ENCODE measurements at places on chromosomes 3 and 15. TPM values are rescaled to one million over a fixed set of nuclear protein-coding genes. Genes with fewer than 3 reads are reported as not detected.
A peak's percentile ranks its signal among the peaks of the same experiment; 100 is the strongest.

DNA sequence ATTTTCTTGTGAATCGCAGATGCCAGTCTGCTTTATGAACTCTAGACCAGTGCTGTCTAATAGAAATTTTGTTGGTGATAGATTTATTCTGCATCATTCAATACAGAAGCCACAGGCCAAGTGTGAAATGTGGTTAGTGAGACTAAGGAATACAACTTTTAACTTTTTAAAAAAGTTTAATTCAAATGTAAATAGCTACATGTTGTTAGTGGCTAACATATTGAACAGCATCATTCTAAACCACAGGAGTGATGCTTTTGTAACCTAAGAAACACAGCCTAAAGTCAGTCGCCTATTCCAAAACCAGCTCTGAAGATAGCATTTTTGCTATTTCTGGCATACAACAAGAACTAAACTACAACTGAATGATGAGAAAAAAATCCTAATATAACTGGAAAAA lies 164.8 kb upstream of the CBLB start:
- no peaks in the 10 kb centered on the region for H3K27me3 ChIP-seq
- H3K27ac ChIP-seq, result no peak overlapping the region
- H3K4me3 ChIP-seq, result no peak overlapping the region
- no peaks in the 10 kb centered on the region for H3K36me3 ChIP-seq
- no peak for DNase-seq
- H3K4me1 ChIP-seq, result no peaks in the 10 kb centered on the region

DNA sequence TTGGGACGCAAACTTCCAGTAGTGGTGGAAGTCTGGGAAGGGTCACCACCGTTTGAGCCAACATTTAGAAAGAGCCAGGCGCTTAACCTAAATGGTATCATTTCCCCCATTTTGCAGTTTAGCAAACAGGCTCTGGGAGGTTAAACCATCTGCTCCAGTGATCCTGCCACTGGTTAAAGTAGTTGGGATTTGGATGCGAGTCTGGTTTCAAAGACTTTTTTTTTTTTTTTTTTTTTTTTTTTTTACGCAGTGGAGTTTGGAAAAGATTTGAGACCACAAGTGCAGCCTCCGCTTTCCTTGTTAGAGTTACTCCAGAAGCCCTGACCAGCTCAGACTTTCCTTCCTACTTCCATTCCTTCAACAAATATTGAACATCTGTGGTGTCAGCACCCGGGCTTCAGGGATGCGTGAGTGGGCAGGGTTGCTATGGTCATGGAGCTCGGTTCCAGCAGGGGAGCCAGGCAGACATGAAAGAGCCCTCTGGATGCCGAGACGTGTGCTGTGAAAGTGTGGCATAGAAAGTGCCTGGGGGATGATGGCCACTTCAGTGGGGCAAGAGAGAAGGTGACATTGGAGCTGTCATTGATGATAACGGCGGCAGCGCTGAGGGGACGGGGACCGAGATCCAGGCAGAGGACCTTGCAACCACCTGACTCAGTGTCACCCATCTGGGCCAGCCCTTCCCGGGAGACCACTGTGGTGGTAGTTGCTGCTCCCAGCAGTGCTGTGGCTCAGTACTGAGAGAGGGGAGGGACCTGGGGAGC lies 1.1 kb upstream of the RNU6-1 start:
- peak overlapping the region; percentile 66 for H3K4me3 ChIP-seq
- no peak for DNase-seq
- peak overlapping the region; percentile 92 for H3K27ac ChIP-seq
- H3K36me3 ChIP-seq, result no peaks in the 10 kb centered on the region
- H3K27me3 ChIP-seq, result no peaks in the 10 kb centered on the region

DNA sequence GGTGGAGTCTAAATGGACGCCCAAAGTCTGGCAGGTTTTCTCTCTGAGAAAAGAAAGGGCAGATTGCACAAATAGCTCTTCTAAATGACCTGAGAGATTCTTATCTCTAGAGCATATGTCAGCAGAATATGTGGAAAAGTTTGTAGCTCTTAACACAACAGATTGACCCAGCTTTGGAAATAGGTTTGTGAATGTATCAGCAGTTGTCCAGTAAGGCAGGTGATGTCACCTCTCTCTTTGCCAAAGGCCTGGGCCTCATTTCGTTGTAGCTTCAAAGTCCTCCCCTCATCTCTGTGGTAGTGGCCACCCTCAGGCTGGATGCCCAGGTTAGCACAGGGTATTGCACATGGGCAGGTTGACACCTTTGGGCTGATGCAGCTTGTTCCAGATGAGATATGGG lies 36.0 kb downstream of the PDIA5 start:
- no peaks in the 10 kb centered on the region for H3K4me1 ChIP-seq
- H3K36me3 ChIP-seq, result peaks cover 82% of the 10 kb centered on the region
- no peaks in the 10 kb centered on the region for H3K27me3 ChIP-seq
- no peak overlapping the region for H3K27ac ChIP-seq
- H3K4me3 ChIP-seq, result no peak overlapping the region

DNA sequence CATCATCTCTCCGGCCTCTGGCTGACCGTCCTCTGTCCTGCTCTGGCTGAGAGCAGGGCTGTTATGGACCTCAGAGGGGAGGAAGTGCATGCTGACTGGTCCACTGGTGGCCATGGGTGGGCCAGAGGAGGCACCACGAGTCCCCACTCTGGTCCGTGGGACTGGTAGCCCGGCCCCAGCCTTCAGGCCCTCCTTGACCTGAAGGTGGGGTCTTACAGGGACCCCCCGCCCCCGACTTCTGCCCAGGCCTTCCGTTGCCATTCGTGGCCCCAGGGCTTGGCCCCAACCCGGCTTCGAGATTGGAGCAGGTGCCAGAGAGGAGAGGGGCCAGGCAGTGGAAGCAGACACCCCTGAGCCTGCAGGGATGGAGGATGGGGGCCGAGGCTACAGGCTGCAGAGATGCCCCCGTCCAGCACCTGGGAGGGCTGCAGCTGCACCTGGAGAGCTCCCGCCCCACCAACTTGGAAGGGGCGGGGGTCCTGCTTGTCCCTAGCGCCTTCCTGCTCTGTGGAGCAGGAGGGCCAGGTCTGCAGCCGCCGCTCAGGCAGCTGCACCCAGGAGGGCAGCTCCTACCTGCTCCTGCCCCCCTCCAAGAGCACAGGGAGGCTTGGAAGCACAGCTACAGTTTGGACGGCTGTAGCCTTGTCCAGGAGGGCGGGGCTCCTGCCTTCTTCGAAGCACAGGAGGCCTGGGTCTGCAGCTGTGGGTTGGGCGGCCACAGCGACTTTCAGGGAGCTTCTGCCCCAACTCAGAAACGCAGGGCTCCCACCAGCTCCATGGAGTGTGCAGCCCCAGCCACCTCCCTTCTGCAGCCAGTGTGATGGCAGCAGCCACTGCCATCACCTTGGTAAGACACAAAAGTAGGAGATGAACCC lies 142.5 kb downstream of the KLF13 start:
- H3K4me3 ChIP-seq, result no peak overlapping the region
- H3K4me1 ChIP-seq, result no peaks in the 10 kb centered on the region
- no peak for DNase-seq

GRCh38 chr3:14914779-14915117 lies 32.6 kb upstream of the NR2C2 start:
- H3K27me3 ChIP-seq, result peaks cover 37% of the 10 kb centered on the region
- no peak overlapping the region for H3K4me3 ChIP-seq
- H3K36me3 ChIP-seq, result no peaks in the 10 kb centered on the region
- DNase-seq, result no peak

- H3K36me3 ChIP-seq, result no peaks in the 10 kb centered on the region
- no peaks in the 10 kb centered on the region for H3K4me1 ChIP-seq
- no peak overlapping the region for H3K27ac ChIP-seq
- DNase-seq, result no peak
Observed at GRCh38 chr15:69400850-69401249, 13.3 kb upstream of the KIF23 start.

- DNase-seq, result peak; percentile 60
- H3K36me3 ChIP-seq, result no peaks in the 10 kb centered on the region
- H3K4me3 ChIP-seq, result no peak overlapping the region
- H3K27me3 ChIP-seq, result peaks cover 4% of the 10 kb centered on the region
Observed at GRCh38 chr15:31974855-31975829, 55.2 kb upstream of the CHRNA7 start.

- H3K36me3 ChIP-seq, result no peaks in the 10 kb centered on the region
- H3K4me3 ChIP-seq, result no peak overlapping the region
- DNase-seq, result no peak
- no peaks in the 10 kb centered on the region for H3K4me1 ChIP-seq
Observed at GRCh38 chr3:140842984-140843649, 98.5 kb upstream of the SLC25A36 start.

DNA sequence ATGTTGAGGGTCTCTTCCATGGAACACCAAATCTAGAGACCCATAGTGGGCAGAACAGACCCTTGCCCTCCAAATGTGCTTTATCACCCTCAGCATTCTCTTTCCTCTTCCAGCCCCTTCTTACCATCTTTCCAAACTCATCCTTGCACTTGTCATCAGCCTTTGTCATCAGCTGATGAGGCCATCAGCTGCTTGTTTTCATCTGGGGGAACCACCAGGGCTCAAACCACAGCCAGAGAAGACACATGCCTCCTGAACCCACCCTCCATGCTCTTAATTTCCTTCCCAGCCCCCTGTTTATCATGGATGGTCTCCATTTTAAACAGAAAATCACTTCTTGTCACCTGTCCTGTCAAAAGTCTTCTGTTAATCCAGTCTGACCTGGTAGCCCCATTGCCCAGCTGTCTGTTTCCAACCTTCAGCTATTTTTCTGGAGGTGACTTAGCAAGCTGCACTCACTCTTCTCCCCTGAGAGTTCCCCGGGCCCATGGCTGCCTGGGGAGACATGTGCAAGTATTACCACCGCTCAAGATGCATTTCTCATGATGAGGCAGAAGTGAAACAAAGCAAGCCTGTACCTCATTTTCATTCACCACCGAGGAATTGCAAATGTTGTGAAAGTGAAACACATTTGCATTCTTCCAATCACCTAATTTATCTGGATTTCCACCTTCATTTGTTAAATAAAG lies 14.7 kb upstream of the SYNM start:
- DNase-seq, result no peak

- no peaks in the 10 kb centered on the region for H3K36me3 ChIP-seq
- no peak overlapping the region for H3K4me3 ChIP-seq
- H3K4me1 ChIP-seq, result peaks cover 5% of the 10 kb centered on the region
- H3K27ac ChIP-seq, result no peak overlapping the region
- no peak for DNase-seq
- H3K27me3 ChIP-seq, result no peaks in the 10 kb centered on the region
Observed at GRCh38 chr3:132573797-132574211, 23.3 kb upstream of the ACKR4 start.

DNA sequence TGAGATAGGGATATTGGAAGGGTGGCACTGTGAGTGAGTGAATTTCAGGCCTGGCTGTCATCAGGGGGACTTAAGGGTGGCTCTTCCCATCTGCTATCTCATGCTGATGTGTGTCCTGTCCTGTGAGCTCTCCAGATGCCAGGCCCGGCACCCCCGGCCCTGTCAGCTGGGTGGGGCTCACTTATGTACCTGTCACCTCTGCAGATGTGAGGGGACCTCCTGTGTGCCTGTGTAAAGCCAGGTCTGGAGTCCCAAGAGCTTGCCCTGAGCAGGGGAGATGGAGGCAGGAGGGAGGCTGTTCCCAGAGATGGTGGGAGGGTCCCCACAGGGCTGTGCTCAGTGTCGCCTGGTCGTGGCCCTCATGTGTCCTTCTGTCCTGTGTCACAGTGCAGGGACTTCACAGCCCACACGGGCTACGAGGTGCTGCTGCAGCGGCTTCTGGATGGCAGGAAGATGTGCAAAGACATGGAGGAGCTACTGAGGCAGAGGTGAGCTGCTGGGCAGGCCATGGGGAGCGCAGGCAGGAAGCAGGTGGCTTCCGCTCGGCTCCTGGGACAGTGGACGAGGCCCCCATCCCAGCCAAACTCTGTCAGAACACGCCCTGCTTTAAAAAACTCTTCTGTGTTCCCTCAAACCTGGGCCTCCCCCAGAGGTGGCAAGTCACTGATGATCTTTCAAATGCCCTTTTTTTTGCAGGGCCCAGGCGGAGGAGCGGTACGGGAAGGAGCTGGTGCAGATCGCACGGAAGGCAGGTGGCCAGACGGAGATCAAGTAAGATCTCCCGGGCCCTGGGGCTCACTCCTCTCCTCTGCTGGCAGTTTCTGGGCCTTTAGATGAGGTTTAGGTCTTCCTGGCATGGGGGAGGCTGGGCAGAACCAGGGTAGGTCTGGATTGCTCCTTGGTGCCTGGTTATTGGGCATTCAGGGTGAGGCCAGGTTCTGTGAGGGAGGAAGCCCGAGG lies 23.1 kb downstream of the PSTPIP1 start:
- H3K27ac ChIP-seq, result no peak overlapping the region
- no peak overlapping the region for H3K4me3 ChIP-seq
- no peak for DNase-seq

GRCh38 chr15:55532944-55533343 lies 24.9 kb upstream of the DNAAF4 start:
- H3K4me1 ChIP-seq, result no peaks in the 10 kb centered on the region
- DNase-seq, result no peak
- H3K27me3 ChIP-seq, result no peaks in the 10 kb centered on the region
- no peaks in the 10 kb centered on the region for H3K36me3 ChIP-seq
- H3K27ac ChIP-seq, result no peak overlapping the region

DNA sequence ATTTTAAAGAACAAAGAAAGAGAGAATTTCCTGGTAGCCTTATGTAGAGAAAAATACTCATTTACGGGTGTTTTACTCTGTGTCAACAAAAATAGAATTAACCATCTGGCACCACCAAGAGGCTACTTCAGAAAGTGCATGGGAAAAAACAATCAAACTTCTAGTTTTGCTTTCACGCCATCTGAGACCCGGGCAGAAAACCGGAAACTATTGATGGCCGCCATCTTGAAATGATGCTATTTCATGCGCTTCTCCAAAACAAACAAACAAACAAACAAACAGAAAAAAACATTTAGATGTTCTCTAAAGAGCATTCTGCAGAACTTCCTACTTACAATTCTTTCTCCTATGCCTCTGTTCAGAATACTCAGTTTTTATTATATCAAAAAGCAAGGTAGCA lies 49.4 kb upstream of the SYNPR start:
- H3K36me3 ChIP-seq, result no peaks in the 10 kb centered on the region
- no peaks in the 10 kb centered on the region for H3K4me1 ChIP-seq
- H3K4me3 ChIP-seq, result no peak overlapping the region
- no peak overlapping the region for H3K27ac ChIP-seq
- peak; percentile 11 for DNase-seq

GRCh38 chr3:154139996-154140436 lies 18.8 kb downstream of the ARHGEF26 start:
- no peaks in the 10 kb centered on the region for H3K27me3 ChIP-seq
- no peaks in the 10 kb centered on the region for H3K36me3 ChIP-seq
- no peak for DNase-seq
- H3K4me3 ChIP-seq, result no peak overlapping the region

DNA sequence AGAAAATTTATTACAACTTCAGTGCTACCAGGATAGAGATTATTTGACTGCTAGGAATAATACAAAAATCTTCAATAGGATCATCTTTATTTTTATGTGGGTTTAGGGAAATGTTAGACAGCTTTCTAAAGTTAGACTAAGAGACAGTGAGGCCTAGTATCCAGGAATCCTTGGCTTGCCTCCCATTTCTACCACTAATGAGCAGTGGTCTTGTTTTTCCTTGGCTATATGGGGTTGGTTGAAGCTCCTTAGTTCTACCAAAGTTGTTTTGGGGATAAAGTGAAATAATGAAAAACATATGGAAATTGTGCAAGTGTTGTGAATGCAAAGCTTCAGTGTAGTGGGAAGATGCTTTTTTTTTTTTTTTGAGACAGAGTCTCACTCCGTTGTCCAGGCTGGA lies 16.8 kb downstream of the AP4E1 start:
- no peak overlapping the region for H3K4me3 ChIP-seq
- H3K27ac ChIP-seq, result no peak overlapping the region
- no peaks in the 10 kb centered on the region for H3K27me3 ChIP-seq
- H3K4me1 ChIP-seq, result no peaks in the 10 kb centered on the region
- DNase-seq, result no peak

The FBXW12 gene
- not detected for total RNA-seq

The SPTSSB gene
- total RNA-seq, result 0.07 TPM

The PGBD4 gene
- total RNA-seq, result 2.2 TPM

The ITIH1 gene
- total RNA-seq, result 0.31 TPM
